ENCODE measurements at places on chromosomes 16 and 17.

DNA sequence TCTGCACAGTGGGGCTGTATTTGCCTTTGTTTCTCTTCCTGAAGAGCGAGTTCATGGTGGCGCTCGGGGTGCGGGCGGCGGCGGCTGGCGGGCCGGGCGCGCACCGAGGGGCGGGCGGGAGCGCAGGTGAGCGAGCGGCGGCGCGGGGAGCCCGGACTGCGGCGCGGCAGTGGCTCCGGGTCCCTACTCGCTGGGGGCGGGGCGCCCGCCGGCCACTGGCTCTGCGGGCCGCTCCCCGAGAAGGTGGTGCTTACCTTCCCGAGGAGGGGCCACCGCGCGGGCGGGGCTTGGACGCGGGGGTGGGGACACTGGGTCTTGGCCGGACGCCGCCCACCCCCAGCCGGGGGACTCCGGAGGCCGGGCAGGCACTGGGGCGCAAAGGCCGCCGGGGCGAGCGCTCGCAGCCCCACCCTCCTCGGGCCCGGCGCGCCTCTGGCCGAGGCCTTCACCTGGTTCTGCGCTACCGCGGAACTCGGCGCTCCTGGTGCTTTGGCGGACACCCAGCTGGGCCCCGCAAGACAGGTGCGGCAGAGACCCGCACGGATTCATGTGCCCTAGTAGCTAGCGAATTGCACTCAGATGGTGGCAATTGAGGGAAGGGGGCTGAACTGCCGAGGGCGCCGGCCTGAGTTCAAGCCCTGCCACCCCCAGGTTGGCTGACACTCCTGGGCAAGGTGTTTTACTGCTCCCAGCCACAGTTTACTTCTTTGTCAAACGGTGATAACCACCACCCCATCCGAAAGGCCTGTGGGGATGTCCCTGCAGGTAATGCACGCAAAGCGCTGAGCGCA, at the start of gene PPL:
Gene PPL (minus strand): TSS at position 158 of the 791 bp plus-strand sequence. CDS start 103 bp downstream, at position 55.
- no peak for DNase-seq

- no peak for DNase-seq
Observed at GRCh38 chr17:76451506-76451905, 1.4 kb downstream of the UBE2O start.

DNA sequence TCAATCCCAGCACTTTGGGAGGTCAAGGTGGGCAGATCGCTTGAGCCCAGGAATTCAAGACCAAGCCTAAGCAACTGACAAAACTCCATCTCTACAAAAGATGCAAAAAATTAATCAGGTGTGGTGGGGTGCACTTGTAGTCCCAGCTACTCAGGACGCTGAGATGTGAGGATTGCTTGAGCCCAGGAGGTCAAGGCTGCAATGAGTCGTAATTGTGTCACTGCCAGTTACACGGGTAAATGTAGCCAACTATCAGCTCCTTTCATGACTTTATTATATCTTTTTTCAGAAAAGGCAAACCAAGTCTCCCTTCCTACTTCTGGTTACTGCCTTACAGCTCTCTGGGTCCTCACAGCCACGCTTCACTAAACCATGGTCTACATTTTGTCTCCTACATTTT, 4.0 kb downstream of the SDF2 start:
- no peak for DNase-seq

DNA sequence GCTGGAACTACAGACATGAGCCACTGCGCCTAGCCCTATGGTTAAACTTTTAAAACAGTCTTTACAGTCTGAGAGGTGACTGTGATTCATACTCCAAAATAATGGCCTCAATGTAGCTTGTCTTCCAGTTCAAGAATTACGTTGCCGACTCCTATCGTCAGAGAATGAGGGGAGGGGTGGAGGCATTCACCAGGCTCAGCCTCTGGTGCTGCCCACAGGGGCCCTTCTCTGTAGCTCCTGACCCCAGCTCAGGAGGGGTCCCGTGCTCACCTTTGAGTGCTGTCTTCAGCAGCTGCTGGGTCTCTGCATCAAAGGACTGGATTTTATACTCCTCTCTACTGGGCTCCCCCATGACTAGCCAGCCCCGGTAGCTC, 1.2 kb downstream of the MIF4GD start:
- no peak for DNase-seq

- DNase-seq, result no peak
Observed at GRCh38 chr17:2380950-2381649, 19.8 kb downstream of the MNT start.

DNA sequence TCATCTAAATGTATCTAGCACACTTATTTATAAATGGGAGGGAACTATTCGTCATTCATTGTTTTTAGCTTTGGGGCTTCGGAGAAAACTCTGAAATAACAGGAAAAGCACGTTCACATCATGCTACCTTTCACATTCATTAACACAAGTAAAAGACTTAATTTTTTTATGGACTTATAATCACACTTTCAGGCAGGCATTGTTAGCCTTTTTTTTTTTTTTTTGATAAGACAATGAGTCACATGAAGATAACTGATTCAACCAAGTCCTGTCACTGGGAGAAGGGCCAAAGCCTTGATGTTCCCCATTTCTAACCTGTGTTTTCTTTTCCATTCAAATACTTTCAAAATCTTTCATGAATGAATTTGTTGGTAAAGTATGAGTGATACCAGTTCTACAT, 631.3 kb upstream of the CA10 start:
- no peak for DNase-seq

- DNase-seq, result no peak
Observed at GRCh38 chr16:942436-943060, 28.2 kb downstream of the LMF1 start.

DNA sequence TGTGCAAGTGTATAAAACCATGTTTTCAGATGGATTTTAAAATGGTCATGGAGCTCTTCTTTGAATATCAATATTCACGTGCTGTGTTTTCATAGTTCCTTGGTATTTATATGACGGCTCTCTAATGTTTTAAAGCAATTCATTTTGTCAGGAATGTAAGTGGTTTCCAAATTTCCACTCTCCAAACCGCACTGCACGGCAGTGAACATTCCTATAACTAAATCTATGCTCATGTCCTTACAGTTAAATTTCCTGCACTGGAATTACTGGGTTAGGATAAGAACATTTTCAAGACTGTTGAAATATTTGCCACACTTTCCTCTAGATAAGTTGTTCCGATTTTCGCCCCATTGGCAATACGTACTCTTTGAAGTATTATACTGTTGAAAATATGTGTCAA, 398.9 kb downstream of the PMP22 start:
- no peak for DNase-seq

- no peak for DNase-seq
Observed at GRCh38 chr17:35879773-35880654, at the start of gene CCL5. Gene CCL5, minus strand, starts transcription at chr17:35880360.

- DNase-seq, result no peak
Observed at GRCh38 chr16:28003021-28003865, 60.3 kb downstream of the GSG1L start.

DNA sequence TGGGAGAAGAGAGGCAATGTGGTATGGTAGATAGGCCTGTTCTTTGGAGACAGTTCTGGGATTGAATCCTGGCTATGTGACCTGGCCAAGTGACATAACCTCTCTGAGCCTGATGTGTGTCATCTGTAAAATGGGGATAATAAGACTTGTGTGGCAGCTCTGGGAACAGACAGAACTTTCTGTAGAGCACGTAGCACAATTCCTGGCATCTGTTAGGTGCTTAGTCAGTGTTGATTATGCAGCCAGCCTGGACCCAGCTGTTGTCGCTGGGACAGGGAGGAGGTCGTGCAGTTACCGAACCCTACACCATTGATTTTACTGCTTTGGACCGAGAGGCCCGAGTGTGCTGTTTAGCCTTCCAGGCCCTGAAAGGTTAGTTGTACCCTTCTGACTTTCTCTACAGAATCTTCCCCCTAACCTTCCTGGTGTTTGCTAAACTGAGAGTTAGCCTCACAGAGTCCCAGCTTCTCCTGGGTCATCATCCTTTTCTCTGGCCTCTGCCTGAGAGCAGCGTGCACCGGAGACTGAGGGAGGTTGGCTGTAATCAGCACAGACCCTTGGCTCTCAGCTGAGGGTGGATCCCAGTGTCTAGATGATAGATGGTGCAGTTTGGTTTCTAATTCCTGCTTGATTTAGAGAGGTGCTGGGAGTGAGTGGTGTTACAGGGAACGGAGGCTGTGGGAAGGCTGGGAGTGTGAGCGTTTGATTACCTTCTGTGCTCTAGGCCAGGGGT, 31.9 kb downstream of the MSI2 start:
- DNase-seq, result no peak

- DNase-seq, result no peak
Observed at GRCh38 chr17:77237232-77238008, 96.7 kb downstream of the SEC14L1 start.

GRCh38 chr17:60153606-60154390, 4.0 kb downstream of the CA4 start:
- no peak for DNase-seq

- DNase-seq, result no peak
Observed at GRCh38 chr17:39688475-39688835, 598 bp upstream of the PGAP3 start.

GRCh38 chr17:82117139-82118090, 19.4 kb upstream of the FASN start:
- DNase-seq, result no peak

DNA sequence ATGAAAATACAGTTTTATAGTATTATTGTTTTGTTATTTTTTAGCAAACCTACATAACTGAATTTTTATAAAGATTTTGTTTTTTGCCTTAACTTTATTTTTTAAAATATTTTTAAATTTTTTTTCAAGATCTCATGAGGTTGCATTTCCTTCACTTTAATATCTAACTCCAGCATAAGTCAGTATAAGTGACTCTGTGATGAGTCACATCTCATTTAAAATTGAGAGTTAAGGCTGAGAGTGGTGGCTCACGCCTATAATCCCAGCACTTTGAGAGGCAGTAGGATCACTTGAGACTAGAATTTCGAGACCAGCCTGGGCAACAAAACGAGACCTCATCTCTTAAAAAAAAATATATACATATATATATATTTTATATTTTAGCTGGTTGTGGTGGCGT, 44.0 kb downstream of the NLK start:
- no peak for DNase-seq

GRCh38 chr17:47713980-47714700, 18.9 kb upstream of the TBX21 start:
- DNase-seq, result no peak

DNA sequence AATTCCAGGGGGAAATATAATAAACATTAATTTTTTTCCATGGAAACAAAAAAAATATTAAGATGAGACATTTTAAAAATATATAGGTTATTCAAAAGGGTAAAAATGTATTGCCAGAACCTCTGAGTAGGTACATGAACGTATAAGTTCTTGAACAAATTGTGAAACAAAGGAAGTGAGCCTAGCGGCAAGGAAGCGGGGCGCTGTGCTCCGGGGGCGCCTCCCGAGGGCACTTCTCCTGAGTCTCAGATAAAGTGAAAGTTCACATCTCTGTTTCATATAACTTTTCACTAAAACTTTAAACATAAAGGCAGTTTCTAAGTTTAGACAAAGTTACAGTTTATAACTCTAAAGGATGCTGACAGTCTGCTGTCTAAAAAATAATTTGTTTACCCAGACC, 52.3 kb downstream of the TNRC6C start:
- no peak for DNase-seq

- DNase-seq, result no peak
Observed at GRCh38 chr17:63001689-63002394, 35.8 kb downstream of the TANC2 start.

- no peak for DNase-seq
Observed at GRCh38 chr16:83737729-83738354, 69.9 kb upstream of the HSBP1 start.

DNA sequence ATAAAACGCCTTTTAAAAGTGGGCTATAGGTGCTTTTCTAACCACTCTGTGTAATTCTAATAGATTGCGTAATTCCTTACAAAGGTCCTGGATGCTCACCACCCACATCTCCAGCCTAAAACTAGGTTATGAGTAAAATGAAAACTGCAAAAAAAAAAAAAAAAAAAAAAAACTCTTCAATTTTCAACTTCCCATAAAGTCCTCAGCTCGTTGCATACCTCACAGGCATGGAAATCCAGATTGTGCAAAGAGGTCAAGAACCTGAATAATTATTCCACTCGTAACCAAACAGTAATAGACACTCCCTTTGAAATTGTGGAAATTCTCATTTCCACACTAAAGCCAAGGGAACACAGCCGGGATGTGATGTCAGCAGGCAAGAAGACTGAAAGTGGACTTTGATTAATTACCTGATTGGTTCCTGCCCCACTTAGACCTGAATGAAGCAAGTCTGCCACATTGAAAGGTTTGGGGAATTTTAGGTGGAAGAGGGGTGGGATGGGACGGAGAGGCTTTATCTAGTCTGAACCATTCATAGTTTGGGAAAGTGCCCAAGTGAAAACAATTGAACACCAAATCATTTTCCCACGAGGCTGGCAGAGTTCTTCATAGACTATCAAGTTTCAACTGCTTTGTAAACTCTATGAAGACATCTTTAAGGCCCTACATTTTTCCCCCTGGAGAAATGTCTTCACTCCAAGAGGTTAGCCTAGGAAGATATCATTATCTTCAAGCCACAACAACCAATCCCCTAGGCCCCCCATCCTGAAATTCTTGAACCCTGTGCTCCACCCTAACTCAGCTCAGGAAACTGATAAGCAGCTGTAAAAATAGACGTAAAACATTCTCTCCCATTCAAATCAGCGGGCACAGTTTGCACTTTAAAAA, 49.1 kb upstream of the TANC2 start:
- no peak for DNase-seq

DNA sequence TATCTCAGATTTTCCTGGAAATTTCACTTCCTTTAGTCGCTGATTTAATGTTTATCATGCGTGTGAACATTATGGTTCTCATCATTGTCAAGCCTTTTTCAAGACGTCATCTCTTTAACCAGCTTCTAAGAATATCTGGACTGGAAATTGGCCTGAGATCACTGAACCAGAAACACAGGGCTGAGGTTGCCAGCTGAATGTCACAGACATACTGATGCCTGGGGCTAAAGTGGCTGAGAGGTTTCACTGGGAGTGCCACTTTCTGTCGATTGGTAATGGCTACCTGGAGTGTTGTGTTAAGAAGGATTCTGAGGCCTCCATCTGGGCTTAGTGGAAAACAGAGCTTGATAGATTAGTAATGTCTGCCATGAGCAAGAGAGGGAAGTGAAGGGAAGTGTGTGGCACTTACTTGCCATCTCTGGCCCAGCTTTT, 54.2 kb downstream of the CRISPLD2 start:
- DNase-seq, result no peak

DNA sequence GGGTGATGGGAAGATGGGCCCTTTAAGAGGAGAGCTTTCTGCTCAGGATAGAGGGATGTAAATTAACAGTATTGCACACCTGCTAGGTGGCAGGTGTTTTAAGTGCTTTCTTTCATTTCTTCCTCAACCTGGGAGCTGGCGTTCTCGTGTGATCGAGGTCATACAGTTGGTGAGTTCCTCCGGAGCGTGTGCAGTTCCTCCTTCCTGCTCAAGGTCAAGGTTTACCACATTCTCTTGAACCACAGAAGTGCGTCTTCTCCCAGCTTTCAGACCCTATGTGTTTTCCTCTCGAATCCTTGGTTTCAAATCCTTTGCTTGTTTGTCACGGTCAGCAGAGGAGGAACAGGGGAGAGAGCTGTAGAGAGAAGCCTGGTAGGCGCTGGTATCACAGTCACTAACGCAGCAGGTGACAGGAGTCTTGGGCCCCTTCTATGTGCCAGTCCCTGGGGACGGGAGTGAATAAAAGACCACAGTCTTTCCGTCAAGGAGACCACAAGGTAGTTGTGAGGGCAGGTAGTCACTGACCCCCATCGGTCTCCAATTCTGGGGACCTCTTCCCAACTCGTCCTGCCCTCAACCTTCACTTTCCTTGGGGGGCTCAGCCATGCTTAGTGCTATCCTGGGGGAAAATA, 791 bp downstream of the DNAI2 start:
- DNase-seq, result no peak

Data from AG04449 (cell line).